Bronchial smooth muscle cell (primary cell): ENCODE measurements at places on chromosomes 12 and 14. TPM values are rescaled to one million over a fixed set of nuclear protein-coding genes. Genes with fewer than 3 reads are reported as not detected.

KCNC2 gene
- total RNA-seq: not detected in 2 replicates

NR1H4 gene
- total RNA-seq: under 0.01 TPM in 1 of 2 replicates, not detected in the other

CLEC14A gene
- total RNA-seq: 0.32 and 1.1 TPM in 2 replicates

AKAP6 gene
- total RNA-seq: under 0.01 and 0.95 TPM in 2 replicates

ZNF740 gene
- 14.3 and 16.9 TPM in 2 replicates for total RNA-seq

C1QL4 gene
- total RNA-seq: 0.09 and 0.63 TPM in 2 replicates

STXBP6 gene
- total RNA-seq: 3.9 and 7.6 TPM in 2 replicates

YEATS4 gene
- total RNA-seq: 7.2 and 11.8 TPM in 2 replicates

IFNG gene
- total RNA-seq: not detected in 2 replicates

GPRC5D gene
- not detected in 2 replicates for total RNA-seq

COPZ1 gene
- total RNA-seq: 114 and 128 TPM in 2 replicates

SMIM41 gene
- 2.0 and 7.5 TPM in 2 replicates for total RNA-seq

GLT8D2 gene
- total RNA-seq: 51.2 and 82.3 TPM in 2 replicates

EP400 gene
- total RNA-seq: 6.6 and 7.6 TPM in 2 replicates

SLC25A47 gene
- total RNA-seq: not detected in 2 replicates

MYBPC1 gene
- not detected in 2 replicates for total RNA-seq

GUCY2C gene
- total RNA-seq: under 0.01 TPM in 1 of 2 replicates, not detected in the other

RPGRIP1 gene
- 0.16 TPM in 1 of 2 replicates, not detected in the other for total RNA-seq

GAS2L3 gene
- total RNA-seq: 12.8 and 12.9 TPM in 2 replicates

SOX5 gene
- total RNA-seq: 6.2 and 7.7 TPM in 2 replicates

HOXC6 gene
- total RNA-seq: 0.16 and 0.43 TPM in 2 replicates
